ENCODE measurements at places on chromosomes 11 and 22.

DNA sequence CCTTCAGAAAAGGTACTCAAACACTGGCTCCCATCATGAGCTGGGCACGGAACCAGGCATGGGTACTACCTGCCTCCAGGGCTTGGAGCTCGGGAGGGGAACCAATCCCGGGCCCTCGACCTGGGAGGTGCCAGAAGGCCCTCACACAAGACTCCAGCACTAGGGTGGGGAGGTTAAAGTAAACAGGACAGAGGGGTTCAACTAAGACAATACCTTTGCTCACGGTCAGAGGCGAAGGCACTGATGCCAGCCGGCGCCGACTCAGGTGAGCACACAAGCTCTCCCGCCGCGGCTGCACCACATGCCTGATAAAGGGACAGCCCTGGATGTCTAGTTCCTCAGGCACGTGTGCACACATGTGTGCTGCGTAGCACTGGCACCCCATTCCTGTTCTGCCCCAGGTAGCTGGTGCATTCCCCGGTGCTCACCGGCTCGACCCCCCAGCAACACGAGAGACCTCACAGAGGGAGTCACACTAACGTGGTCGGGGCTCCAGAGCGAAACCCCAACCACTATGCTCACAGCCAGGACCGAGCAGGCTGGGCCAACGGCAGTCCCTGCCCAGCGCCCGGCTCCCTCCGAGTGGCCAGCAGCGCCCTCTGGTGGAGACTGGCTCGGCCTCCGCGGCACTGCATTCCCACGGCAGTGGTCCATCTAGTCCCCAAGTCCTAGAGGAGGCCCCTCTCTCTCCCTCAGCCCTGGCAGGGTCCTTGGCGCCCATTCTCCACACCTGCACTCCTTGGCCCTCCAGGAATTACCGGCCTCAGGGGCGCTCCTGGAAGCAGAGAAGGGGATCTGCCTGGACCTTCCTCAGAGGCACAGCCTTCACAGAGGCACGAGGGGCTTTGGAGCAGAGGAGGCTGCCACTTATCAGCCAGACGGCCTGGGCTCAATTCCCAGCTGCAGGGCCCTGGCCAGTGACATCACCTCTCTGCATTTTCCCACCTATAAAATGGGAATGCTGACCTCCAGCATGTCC, 28.8 kb upstream of the MOB2 start:
- peak; percentile 79 for DNase-seq

GRCh38 chr22:19068784-19069271, 53.4 kb downstream of the DGCR2 start:
- DNase-seq, result no peak

DNA sequence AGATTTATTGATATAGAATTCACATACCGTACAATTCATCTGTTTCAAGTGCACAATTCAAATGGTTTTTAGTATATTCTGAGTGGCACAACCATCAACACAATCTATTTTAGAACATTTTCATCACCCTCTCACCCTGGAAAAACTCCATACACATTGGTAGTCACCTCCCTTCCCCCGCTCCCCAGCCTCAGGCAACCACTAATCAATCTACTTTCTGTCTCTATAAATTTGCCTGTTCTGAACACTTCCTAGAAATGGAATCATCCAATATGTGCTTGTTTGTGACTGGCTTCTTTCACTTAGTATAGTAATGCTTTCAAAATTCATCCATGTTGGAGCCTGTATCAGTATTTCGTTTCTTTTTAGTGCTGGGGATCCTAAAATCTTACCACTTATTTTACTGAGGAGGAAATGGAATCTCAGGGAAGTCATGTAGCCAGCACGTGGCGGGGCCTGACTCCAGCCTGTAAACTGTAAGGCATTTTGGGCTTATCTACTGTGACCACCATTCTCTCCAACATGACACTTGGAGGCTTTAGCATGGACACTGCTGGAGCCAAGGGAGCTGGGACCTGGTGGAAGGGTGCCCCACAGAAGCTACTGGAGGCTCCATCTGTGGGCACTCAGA, 905 bp upstream of the UCP3 start:
- no peak for DNase-seq

GRCh38 chr11:65366340-65366773, 11.8 kb downstream of the TIGD3 start:
- DNase-seq, result no peak

GRCh38 chr11:63961608-63962412, 12.6 kb upstream of the COX8A start:
- no peak for DNase-seq

DNA sequence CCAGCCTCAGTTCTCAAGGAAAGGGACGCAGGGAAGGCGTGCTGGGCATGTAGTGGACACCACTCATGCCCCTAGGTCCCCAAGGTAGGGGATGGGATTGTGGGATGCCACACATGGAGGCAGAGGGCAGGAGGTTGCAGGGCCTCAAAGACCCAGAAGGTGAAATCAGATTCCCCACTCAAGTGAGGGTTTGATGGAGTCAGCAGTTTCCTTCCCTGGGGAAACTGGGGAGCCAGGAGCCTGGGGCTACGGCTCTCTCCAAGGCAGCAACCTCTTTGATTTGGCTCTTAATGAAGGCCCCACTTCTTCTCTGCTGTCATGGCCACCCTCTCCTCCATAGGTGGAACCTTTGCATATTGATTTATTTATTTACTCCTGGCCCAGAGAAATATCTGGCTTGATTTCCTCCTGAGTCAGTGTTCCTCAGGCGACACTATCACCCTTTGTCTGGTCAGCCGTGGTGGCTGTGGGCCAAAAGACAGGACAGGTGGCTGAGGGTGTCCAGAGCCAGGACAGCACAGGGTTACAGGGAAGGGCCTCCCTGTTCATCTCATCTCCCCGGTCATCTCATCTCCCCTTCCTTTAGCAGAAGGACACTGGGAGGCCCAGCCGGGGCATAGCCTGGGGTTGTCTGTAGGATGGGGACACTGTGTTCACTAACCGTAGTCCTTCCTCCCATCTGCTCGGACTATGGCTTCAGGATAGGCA, 9.6 kb downstream of the GNAZ start:
- DNase-seq, result no peak

GRCh38 chr11:11706028-11706427, 84.2 kb upstream of the GALNT18 start:
- no peak for DNase-seq

GRCh38 chr22:48782326-48782725, 1045.3 kb downstream of the BRD1 start:
- no peak for DNase-seq

DNA sequence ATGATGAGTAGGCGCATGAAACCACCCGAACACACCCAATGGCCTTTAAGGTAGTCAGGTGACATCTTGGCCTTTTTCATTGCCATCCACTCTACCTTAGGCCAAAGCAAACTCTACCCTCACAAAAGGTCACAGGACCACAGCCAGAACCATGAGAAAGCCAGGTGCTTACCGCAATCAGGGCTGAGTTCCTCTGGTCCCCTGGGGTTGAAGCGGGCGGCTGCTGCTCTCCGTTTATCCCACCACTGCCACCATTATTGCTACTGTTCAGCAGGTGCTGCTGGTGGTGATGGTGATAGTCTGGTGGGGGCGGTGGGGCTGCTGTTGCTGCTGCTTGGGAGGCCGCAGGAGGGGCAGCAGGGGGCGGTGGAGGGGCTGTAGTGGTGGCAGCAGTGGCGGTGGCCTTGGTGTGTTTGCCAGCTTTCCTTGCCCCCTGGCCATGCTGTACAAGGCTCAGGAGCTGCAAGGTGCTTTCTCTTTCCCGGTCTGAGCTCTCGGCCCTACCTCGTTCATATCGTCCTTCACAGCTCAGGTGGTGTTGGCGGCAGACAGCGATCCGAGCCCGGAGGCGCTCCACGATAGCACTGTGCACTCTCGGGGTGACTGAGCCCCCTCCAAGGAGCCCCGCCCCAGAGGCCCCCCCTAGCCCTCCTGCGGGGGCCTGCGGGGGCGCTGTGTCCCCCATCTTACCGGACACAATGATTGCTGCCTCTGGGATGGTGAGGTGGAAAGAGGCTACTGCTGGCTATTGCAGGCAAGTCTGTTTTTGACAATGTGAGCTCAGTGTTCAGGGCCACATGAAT, 1.6 kb downstream of the MAML2 start:
- DNase-seq, result peak; percentile 64

DNA sequence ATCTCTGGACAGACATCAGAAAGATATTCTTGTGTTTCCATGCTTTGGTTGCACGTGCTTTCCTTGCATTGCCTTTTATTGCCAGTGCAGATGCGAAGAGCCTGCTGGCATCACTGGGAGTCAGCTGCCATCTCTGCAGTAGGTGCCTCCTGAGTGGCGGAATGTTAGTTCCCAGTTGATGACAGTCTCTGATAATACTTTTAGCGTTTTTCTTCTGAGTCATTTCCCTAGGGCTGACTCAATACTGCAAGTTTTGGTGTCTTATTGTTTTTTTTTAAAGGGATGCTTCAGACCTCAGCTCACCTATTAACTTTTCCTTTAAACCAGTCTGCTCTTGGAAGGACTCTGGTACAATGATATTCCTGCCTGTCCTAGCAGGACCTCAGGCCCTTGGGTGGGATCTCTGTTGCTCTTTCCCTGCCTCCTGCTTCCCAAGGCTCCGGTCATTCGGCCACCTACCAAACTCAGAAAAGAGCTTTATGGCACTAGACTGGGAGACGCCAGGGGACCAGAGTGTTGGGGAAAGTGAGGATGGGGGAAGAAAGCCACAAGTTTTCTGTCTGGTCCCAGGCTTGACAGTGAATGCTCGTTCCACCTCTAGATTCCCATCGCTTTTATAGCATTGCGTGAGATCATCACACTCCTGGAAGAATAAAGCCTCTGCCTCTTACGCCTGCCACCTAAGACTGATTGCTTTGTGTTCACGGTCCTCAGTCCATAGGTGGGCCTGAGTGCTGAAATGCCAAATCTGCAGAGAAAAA, 308.7 kb downstream of the DDX10 start:
- no peak for DNase-seq

Measured in activated CD4-positive, alpha-beta T cell treated with anti-CD3 and anti-CD28 coated beads, Interleukin-2, amount 50 U/mL, for 1 hour (primary cell).